ENCODE measurements at places on chromosomes 2 and 18.
A peak's percentile ranks its signal among the peaks of the same experiment; 100 is the strongest.

DNA sequence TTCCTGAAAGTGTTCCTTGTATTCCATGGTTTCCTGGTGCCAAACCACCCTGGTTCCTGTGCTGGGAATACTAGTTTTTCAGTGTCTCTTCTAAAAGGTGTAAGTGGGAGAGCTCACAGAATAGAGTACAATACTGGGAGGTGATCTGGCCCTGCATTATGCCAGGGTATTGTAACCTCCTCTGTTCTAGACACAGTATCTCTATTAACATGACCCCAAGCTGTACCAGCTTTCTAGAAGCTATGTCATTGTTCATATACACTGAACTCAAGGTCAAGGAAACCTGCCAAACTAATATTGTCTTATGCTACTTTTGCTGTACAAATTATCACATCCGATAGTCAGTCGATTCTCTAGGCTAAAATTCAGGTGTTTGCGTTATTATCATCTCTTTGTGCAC lies 32.7 kb downstream of the SETBP1 start:
- DNase-seq, result no peak

GRCh38 chr2:138012082-138012481 lies 47.8 kb downstream of the HNMT start:
- no peak for DNase-seq

DNA sequence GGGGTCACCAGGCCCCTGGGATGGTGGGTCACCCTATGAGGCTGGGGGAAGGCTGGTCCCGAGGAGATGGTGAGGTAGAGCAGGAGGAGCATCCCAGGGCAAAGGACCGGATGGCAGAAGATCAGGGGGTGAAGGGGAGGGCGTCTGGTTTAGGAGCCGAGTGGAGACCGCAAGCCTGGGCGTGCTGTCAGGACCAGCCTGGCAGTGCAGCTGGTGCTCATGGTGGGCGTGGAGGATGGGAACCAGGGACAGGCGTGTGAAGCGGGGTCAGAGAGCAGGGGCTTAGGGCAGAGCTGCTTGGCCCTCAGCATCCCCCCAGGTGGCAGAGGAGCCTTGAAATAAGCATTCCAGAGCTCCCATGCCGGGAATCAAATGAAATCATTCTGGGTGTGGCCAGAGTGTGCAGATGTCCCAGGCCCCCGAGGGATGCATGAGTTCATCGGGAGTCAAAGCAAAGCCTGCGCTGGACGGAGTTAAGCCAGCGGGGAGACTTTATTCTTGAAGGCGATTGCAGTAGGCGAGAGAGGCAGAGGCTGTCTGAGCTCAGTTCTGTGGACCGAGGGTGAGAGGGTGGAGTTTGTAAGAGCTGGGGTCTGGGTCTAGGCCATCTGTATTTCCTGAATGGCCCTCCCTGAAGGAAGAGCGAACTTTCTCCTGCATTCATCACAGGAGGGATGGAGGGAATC lies 33.1 kb upstream of the MBP start:
- no peak for DNase-seq

DNA sequence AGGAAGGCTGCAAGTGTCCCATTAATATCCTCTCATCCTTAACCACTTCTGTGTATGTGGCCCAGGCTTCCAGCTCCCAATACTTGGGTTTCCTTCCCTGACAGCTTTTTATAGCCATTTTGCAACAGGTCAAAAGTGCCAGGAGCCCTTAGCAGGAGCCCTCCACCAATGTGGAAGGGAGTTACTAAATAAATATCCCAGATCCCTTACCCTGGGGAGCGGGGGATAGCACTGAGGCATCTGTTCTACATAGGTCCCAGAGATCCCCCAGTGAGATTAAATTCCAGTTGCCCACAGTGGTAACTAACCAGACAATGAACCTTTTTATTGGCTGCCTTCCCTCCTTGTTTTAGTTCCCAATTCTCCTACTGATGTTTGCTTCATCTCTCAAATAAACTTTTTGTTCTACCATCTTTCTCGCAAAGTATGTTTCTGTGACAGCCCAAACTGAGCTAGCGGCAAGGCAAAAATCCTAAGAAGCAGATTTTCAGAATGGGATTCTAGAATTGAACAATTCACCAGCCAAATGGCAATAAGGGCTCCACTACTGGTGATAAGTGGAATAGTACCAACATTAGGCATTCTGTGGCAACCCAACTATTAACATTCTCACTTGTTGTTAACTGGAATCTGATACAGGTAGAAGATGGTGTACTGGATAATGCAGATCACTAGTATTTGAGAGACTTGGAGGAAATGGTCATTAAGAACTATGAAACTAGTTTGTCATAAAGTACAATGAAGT lies 83.9 kb upstream of the MAPRE2 start:
- no peak for DNase-seq

- DNase-seq, result no peak
Observed at GRCh38 chr18:3970929-3971328, 484.2 kb downstream of the DLGAP1 start.

- DNase-seq, result peak; percentile 10
Observed at GRCh38 chr2:201643216-201643890, at the start of gene TMEM237. TSS of gene TMEM237 (minus strand) at chr2:201643503. CDS start at chr2:201643400, 103 bp downstream.

- no peak for DNase-seq
Observed at GRCh38 chr18:32355896-32356295, 114.8 kb downstream of the GAREM1 start.

DNA sequence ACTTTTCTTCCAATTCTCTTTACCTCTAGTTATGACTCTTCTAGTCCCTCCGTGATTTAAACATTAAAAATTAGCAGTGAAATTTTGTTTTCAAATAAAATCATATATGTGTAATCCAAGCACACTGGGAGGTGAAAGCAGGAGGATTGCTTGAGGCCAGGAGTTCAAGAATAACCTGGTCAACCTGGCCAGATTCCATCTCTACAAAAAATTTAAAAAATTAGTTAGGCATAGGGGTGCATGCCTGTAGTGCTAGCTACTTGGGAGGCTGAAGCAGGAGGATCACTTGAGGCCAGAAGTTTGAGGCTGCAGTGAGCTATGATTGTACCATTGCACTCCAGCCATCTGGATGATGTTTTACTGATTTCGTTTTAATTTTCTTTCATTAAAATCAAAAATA lies 7.0 kb upstream of the VSNL1 start:
- no peak for DNase-seq

GRCh38 chr18:41700416-41700815 lies 254.6 kb upstream of the PIK3C3 start:
- DNase-seq, result no peak

DNA sequence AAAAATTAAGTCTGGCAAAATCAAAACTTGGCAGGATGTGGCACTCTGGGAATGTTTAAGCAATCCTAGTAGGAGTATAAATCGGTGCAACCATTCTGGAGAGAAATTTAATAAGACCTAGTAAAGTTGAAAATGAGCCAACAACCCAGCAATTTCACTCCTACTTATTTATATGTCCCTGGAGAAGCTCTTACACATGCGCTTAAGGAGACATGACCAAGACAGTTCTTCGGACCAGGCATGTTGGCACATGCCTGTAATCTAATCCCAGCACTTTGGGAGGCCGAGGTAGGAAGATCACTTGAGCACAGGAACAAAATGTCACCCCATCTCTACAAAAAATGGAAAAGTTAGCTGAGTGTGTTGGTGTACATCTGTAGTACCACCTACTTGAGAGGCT lies 374.6 kb upstream of the LYPD1 start:
- DNase-seq, result no peak

DNA sequence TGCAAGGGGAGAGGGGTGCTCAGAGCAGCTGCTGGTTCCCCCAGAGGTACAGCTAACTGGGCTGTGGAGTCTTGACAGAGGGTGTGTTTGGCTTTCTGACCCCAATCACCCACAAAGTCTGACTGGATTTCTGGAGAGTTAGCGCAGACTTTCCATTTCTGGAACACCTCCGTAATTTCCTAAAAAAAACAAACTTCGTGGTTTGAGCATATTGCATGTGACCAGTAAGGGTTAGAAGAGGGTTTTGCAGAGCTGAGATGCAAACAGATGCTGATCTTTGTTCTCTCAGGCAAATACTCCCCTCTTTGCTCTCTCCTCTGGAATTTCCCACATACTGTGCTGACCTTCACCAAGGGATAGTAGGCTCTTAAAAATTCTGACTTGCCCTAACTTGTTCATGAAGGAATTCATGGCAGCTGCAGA lies 44.5 kb upstream of the TMEM247 start:
- no peak for DNase-seq

- no peak for DNase-seq
Observed at GRCh38 chr2:65024149-65024829, 31.9 kb upstream of the CEP68 start.

GRCh38 chr2:54657664-54658083 lies 65.8 kb upstream of the EML6 start:
- DNase-seq, result peak; percentile 29

DNA sequence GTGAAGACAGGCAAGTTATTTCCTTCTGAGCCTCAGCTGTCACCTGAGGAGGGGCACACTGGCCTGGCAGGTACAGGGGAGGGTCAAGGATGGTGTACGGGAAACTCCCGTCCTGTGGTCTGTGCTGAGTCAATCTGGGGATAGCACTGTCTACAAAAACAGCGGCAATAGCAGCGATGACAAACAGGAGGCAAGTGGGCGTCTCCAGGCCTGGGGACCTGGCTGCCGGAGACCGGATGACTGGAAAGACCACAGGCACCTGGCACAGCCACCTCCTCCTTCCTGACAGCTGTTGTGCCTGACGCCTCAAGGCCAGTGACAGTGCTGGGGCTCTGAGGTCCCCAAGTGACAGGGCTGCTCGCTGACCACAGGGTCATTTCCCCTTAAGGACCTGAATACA lies 202.1 kb upstream of the HS6ST1 start:
- DNase-seq, result no peak

DNA sequence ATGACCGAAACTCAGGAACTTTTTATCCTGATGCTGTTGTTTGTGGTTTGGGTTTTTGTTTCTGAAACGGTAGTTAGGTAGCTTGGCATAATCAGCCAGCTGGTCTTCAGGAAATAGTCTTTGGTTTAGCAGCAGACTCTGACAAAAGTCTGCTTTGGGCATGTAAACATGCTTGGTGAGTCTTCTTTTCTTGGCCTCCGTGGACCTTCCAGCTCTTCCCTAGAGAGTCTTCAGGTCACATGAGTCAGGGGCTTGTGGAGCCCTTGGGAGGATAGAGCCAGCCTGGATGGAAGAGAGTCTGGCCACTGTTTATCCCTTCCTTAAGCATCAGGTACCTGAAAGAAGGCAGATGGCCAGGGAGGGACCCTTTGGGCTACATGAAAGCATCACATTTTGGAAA lies 154.5 kb downstream of the MGAT5 start:
- DNase-seq, result no peak

DNA sequence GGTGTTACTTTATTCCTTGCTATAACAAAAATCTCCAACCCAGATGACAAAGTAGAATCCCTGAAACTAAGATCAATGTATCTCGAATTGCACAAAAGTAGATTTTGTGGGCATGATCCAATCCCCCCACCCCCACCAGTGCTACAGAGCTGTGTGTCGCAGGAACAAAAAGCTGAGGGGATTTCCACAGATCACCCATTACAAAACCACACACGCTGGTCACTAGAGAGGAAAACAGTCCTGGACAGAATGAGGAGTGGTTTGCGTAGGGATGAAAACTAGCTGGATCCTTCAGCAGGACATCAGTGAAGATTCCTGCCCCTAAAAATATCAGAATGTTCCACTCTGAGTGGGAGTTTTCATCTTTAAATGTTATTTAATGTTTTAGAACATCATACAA lies 165.3 kb upstream of the STK17B start:
- no peak for DNase-seq

Data from NCI-H1092 treated with DMSO at 0.1 percent for 48 hours (cell line).